ENCODE measurements at places on chromosomes 16 and 17. TPM values are rescaled to one million over a fixed set of nuclear protein-coding genes. Genes with fewer than 3 reads are reported as not detected.

- no peak overlapping the region for H3K4me3 ChIP-seq
- peaks cover 3% of the 10 kb centered on the region for H3K36me3 ChIP-seq
- peaks cover 4% of the 10 kb centered on the region for H3K4me1 ChIP-seq
- H3K27ac ChIP-seq = no peak overlapping the region
Measured at GRCh38 chr17:50675627-50676026, 32.1 kb downstream of the ANKRD40 start.

GRCh38 chr16:65111306-65111705 lies 10.6 kb downstream of the CDH11 start:
- H3K36me3 ChIP-seq = no peaks in the 10 kb centered on the region
- no peak overlapping the region for H3K4me3 ChIP-seq
- H3K4me1 ChIP-seq = no peaks in the 10 kb centered on the region
- no peak overlapping the region for H3K27ac ChIP-seq

- H3K4me1 ChIP-seq = peaks cover 71% of the 10 kb centered on the region
- H3K36me3 ChIP-seq = no peaks in the 10 kb centered on the region
- H3K27me3 ChIP-seq = no peaks in the 10 kb centered on the region
- no peak for DNase-seq
Measured at GRCh38 chr17:40065769-40066510, 3.2 kb downstream of the THRA start.

FOXN1 gene
- total RNA-seq = not detected

DNA sequence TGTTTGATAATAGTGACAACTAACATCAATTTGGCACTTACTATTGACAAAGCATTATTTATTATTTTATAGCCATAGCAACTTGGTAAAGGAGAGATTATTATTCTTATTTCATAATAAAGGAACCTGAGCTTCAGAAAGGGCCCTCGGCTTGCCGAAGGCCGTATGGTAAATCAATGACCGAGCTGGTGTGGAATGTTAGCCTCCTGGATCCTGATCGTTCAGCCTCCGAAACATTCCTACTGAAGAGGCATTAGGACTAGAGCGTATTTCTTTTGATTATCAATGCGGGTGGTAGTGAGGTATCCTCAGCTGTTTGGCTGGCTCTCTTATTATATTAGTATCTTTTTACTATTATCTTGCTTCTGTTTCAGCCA lies 199.3 kb upstream of the TBX2 start:
- no peak overlapping the region for H3K4me3 ChIP-seq
- no peak for DNase-seq
- no peaks in the 10 kb centered on the region for H3K36me3 ChIP-seq
- H3K4me1 ChIP-seq = peaks cover 18% of the 10 kb centered on the region

- no peaks in the 10 kb centered on the region for H3K27me3 ChIP-seq
- no peaks in the 10 kb centered on the region for H3K36me3 ChIP-seq
- H3K4me3 ChIP-seq = no peak overlapping the region
- H3K27ac ChIP-seq = no peak overlapping the region
- peak; percentile 93 for DNase-seq
Measured at GRCh38 chr17:41647940-41648410, 23.6 kb upstream of the KRT17 start.

GPR142 gene
- total RNA-seq = not detected

DNA sequence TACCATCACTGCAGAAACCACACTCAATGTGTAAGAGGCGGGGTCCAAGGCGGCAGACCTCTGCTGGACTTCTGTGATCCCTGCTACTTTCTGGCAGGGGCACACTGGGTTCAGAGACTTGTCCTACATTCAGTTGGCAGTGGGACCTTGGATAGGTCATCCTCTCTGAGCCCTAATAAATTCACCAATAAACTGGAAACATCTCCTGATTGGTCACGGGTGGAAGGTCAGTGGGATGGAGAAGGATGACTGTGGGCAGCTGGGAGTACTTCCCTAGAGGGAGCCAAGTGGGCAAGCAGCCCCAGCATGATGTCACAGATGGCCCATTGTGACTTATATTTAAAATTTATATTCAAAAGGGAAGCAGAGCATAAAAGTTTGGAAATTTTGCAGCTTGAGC lies 49.7 kb downstream of the RNF112 start:
- peak; percentile 52 for DNase-seq
- peaks cover 9% of the 10 kb centered on the region for H3K4me1 ChIP-seq
- no peak overlapping the region for H3K4me3 ChIP-seq
- H3K27me3 ChIP-seq = no peaks in the 10 kb centered on the region
- H3K27ac ChIP-seq = no peak overlapping the region
- no peaks in the 10 kb centered on the region for H3K36me3 ChIP-seq

CD300H gene
- total RNA-seq = not detected

DNA sequence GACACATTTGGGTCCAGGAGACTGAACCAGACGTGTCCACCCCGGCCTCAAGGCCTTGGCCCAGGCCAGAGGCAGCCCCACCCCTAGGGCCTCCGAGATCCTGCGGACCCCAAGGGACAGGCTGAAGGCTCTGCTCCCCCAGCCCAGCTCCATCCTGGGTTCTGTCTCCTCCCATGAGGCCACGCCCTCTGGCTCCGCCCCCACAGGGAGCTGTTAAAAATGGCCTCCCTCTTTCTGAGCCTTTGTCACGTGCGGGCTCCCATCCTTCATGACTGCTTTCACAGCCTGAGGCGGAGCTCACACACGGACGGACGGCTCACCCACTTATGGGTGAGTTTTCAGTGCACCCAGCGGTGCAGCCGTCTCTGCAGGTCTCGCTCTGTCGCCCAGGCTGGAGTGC lies 6.5 kb upstream of the CACNA1H start:
- no peak overlapping the region for H3K4me3 ChIP-seq
- no peak for DNase-seq
- H3K36me3 ChIP-seq = no peaks in the 10 kb centered on the region
- H3K4me1 ChIP-seq = no peaks in the 10 kb centered on the region
- no peaks in the 10 kb centered on the region for H3K27me3 ChIP-seq

GRCh38 chr16:21265104-21265837 lies 12.8 kb downstream of the CRYM start:
- peaks cover 17% of the 10 kb centered on the region for H3K4me1 ChIP-seq
- no peak overlapping the region for H3K27ac ChIP-seq
- H3K36me3 ChIP-seq = no peaks in the 10 kb centered on the region
- H3K27me3 ChIP-seq = no peaks in the 10 kb centered on the region
- H3K4me3 ChIP-seq = no peak overlapping the region
- DNase-seq = no peak

CPNE7 gene
- total RNA-seq = 0.39 TPM

- no peak overlapping the region for H3K27ac ChIP-seq
- no peaks in the 10 kb centered on the region for H3K27me3 ChIP-seq
- H3K4me1 ChIP-seq = peaks cover 10% of the 10 kb centered on the region
- H3K36me3 ChIP-seq = no peaks in the 10 kb centered on the region
- DNase-seq = no peak
Measured at GRCh38 chr16:47778106-47778801, 317.1 kb downstream of the PHKB start.

TBC1D3G gene
- not detected for total RNA-seq
